ENCODE measurements at places on chromosomes 16 and 17.

DNA sequence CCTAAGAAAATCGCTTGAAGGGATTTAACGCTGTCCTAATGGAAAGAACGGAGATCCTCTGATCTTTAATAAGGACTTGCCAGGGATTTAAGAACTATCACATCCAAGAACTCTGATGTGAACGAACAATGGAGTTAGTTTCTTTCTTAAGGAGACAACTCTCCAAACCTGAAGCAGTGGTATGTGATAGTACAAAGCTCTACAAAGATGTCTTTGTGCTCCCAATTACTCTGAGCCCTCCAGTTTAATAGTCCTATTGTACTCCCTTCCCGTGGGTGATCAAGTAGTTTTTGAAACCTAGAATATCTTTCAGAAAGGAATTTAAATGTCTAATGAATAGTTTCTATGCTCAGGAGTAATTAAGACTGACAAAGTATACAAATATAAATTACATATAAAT, 123.8 kb downstream of the FTO start:
- no peak for DNase-seq

- no peak for DNase-seq
Observed at GRCh38 chr17:43962479-43962878, 8.7 kb upstream of the PYY start.

- no peak for DNase-seq
Observed at GRCh38 chr17:78279360-78279990, 48.0 kb downstream of the TMEM235 start.

DNA sequence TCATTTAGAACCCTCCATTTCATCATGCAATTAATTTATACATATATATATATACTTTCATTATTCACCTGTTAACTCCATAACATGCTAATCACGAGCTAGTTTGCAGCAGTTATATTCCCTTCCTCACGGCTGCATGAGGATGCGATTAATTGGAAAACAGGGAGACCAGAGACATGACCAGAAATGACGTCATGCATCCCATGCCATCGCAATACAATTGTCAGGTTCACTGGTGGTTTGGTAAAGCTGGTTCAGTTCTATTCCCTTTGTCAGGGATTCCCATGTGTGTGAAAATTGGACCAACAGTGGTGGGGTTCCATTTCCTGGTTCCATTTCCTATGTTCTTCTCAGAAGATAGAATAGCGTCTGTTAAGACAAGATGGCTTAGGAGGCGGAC, 440.4 kb upstream of the ERCC4 start:
- no peak for DNase-seq

DNA sequence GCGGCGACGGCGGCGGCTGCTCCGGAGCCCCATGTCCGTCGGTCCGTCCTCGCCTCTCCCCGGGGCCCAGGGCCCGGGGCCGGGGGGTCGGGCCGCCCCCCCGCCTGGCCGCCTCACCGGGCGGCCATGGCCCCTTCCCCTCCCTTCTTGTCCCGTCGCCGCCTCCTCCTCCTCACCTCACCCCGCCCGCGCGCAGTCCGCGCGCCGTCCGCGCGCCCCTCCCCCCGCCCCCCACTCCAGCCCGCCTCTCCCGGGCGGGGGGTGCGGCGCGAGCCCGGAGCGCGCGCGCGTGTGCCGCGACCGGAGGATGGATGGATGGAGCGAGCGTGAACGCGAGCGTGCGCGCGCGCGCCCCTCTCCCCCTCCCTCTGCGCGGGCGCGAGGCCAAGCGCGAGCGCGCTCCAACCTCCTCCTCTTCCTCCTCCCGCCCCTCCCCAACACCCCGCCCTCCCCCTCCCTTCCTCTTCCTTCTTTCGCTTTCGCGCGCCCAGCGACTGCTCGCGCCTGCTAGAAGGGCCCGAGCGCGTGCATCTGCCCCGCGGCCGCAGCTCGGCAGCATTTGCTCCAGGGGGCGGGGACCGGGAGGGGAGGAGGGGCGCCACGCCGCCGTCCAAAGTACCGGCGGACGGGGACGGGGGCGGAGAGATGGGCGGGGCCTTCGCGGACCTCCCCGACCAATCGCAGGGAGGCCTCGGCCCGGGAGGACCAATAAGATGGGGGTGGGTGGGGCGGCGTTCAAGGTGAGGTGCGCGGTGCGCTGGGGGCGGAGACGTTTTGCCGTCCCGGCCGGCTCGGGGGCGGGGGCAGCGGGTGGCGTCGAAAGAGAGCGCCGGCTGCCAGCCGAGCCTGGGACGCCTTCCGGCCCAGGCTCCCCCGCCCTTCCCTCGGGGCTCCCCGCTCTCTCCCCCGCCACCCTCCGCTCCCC, at the start of gene ATXN7L3:
Gene ATXN7L3 (minus strand): TSS at position 332 of the 925 bp plus-strand sequence. CDS start 1,814 bp downstream, outside the sequence.
- DNase-seq = peak; percentile 97

DNA sequence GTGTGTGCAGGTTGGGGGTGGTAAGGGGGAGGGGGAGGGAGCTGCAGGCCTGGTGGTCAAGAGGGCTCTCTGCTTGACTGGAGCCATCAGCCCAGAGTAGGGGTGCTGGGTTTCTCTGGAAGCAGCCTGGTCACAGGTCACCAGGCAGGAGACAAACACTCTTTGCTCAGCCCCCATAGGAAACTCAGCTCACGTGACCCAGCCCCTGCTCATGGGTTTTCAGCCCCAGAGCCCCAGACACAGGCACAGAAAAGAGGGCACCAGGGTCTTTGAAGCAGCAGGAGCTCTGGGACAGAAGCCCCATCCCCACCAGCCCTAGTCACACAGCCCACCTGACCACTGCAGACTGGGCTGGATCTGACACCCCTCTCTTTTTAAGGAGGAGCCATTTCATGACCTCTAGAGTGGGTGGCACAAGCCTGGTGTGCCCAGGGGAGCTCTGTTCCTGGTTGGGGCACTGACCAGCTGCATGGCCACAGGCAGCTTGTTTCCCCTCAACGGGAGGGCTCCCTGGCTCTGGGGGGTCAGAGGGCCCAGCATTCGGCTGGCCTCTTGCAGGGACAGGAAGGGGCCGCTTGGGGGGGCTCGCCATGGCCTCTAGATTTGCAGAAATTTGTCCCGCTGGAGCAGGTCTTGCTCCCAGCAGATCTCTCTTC, 13.8 kb upstream of the CD79B start:
- DNase-seq = no peak

GRCh38 chr17:55728361-55728760, 5.7 kb upstream of the TMEM100 start:
- no peak for DNase-seq

DNA sequence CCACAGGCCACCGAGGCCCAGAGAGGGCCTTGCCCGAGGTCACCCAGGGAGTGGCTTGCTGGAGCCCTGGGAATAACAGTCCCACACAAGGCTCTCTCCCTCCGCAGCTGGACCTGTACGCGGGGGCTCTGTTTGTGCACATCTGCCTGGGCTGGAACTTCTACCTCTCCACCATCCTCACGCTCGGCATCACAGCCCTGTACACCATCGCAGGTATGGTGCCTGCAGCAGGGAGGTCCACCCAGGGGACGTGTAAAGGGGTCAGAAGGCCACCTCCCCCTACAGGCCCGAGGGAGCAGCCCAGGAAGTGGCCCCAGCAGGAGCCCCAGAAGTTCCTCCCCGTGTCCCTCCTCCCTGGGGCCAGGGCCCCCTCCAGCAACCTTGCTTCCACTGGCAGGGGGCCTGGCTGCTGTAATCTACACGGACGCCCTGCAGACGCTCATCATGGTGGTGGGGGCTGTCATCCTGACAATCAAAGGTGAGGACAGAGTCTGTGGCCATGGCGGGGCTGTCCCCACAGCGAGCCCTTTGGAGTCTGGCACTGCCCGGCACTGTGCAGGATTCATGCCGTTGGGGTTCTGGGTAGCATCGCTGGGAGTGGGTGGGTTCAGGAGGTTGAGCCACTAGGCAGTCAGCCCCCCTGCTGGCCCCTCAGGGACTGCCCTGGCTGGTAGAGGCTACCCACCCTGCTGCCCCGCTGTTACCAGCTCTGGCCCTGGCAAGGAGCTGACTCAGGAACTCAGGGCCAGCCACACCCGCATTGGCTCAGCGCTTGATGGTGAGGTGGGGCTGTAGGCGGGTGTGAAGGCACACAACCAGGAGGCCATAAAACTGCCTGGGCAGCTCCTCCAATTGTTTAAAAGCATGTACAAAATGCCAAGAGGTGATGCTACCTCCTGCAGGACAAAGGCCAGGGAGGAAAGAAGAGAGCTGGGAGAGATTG, 17.3 kb downstream of the SLC5A10 start:
- DNase-seq = no peak

GRCh38 chr17:10059684-10060211, 138.7 kb downstream of the GAS7 start:
- peak; percentile 15 for DNase-seq

GRCh38 chr16:6573577-6573976, 759.1 kb upstream of the RBFOX1 start:
- no peak for DNase-seq

- DNase-seq = peak; percentile 42
Observed at GRCh38 chr17:79777894-79778503, at the start of gene CBX2. Gene CBX2 (plus strand): TSS chr17:79778148. CDS start chr17:79778236, 88 bp downstream.

- no peak for DNase-seq
Observed at GRCh38 chr16:57541754-57542435, 548 bp upstream of the ADGRG5 start.

DNA sequence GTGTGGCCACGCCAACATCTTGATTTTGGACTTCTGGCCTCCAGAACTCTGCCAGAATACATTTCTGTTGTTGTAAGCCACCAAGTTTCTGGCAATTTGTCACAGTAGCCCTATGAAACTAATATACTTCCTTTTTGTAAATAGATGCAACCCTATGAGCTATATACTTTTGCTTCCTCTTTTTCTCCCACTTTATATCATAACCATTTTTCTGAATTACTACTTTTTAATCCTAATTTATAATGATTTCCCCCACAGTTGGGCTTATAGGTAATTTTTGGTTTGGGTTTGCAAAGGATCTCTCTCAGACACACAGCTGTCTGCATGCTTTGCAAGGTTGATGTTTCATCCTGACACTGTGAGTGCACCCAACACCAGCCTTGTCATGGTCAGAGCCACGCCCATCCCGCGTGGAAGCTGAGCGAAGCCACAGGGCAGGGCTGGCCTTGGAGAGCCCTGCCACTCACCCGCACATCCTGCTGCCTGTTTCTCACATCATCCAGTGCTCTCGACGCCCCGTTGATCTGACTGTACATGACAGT, 5.8 kb downstream of the TRIM25 start:
- DNase-seq = no peak

DNA sequence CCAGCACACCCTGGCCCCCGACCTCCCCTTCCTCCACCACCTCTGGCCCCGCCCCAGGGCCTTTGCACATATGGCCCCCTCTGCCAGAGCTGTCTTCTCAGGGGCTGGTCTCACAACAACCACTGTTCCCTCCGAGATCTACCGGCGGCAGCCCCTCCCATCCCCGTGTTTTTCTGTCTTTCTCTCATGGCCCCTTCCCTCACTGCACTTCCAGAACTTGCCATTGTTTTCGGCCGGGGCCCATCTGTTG, 30.2 kb downstream of the ZFPM1 start:
- DNase-seq = no peak

DNA sequence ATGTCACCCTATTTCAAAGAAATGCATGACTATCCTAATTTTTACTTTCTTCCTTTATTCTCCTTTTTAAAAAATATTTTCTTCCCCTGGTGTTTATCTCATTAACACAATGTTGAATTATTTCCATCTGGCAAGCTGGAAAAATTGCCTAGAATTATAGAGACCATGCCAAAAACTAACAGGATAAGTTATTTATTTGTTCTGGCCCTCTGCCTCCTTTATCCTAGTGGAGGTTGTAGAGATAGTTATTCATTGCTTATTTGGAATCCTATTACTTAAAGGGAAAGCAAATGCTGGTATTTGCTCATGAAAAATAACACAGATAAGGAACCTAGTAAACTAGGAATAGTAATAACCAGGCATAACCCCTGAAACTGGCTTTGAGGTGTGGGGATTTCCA, 684.9 kb upstream of the KIF2B start:
- DNase-seq = no peak

DNA sequence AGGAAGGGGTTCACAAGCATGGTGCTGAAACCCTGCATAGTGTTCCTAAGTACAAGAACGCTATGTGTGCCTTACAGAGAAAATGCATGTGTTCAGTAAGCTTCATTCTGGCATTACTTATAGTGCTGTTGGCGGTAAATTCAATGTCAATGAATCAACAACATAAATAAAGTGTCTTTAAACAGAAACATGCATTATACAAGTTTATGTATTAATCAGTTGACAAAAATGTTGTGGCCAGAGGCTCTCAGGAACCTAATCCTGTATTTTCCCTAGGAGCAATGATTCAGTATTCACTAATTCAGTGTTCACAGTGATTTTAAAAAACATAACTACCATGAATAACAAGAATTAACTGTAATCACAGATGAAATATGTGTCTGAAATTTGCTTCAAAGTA, 47.1 kb upstream of the MYOCD start:
- DNase-seq = peak; percentile 96

All from IMR-90 (cell line).